M059J (cell line): ENCODE measurements at places on chromosomes 5 and 9. TPM values are rescaled to one million over a fixed set of nuclear protein-coding genes. Genes with fewer than 3 reads are reported as not detected.

GRCh38 chr5:62506659-62507460 lies 71.8 kb upstream of the LRRC70 start:
- DNase-seq: no peak

DNA sequence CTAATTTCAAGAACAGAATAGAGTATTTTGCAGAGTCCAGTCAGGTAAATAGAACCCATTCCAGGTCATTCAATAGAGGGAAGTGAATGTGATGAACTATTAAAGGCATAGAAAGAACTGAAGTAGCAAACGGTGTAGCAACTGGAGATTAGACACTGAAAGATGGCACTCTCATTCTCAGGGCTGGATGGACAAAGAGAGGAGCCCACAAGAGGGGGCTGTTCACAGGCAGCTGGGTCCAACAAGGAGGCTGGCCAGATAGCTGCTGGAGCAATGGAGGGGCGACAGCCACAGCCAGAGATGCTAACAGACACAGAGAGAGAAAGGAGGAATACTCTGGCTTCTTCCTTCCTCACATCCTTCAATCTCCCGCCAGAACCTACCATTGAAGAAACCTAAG lies 93.1 kb upstream of the SMARCA2 start:
- DNase-seq: no peak

- no peak for DNase-seq
Observed at GRCh38 chr5:58357799-58358500, 101.9 kb downstream of the PLK2 start.

DNA sequence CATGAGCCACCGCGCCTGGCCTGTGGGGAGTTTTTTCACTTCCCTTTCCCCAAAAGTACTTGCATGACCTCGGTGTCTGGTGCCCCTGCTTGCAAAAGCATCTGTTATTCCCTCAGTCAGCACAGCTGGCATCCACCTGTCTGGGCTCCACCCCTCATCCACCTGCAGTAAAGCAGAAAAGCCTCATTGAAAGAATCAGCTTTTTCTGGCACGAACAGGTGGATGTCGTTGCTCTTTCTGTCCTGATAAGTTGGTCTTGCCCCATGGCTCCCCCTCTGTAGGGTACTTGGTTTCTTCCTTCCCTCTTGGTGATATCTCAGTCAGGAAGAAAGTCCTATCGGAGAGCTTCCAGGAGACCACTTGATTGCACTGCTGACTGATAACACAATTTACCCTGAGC lies 37.4 kb downstream of the WWC1 start:
- DNase-seq: peak; percentile 29

- no peak for DNase-seq
Observed at GRCh38 chr5:157449011-157449723, 10.8 kb upstream of the NIPAL4 start.

DNA sequence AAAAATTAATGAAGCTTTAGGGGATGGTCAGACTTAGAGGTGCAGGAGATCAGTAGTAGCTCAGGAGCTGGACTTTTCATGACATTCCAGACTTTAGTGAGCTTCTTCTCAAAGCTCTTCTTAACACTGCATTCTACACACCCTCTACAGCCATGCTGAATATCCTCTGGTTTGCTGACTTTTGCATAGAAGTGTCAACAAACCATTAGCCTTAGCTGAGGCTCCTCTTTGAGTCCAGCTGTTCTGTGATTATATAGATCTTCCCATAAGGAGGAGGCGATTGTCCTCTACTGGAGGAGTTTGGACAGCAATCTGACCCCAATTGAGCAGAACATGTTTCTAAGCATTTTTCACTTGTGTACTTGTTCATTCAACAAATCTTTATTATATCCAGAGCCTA lies 75.0 kb upstream of the RUSC2 start:
- no peak for DNase-seq

GRCh38 chr5:95973793-95974325 lies 12.2 kb upstream of the ELL2 start:
- DNase-seq: peak; percentile 83

DNA sequence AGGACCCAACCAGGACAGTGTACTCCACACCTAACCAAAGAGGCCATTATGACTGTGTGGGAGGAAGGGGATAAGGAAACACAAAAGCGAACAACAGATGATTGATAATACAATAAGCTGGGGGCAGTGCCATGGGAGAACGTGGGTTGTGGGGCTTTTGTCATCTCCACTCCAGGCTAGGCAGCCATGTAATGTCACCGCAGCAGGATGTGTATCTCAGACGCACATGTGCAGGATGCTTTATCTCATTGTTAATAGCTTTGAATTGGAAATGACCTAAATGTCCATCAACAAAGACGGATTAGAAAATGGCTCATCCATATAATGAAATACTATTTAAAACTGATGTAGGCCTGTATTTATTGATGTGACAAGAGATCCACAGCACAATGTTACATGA lies 51.0 kb downstream of the EPB41L4B start:
- DNase-seq: no peak

- no peak for DNase-seq
Observed at GRCh38 chr9:120343416-120343815, 236.6 kb downstream of the CDK5RAP2 start.

DNA sequence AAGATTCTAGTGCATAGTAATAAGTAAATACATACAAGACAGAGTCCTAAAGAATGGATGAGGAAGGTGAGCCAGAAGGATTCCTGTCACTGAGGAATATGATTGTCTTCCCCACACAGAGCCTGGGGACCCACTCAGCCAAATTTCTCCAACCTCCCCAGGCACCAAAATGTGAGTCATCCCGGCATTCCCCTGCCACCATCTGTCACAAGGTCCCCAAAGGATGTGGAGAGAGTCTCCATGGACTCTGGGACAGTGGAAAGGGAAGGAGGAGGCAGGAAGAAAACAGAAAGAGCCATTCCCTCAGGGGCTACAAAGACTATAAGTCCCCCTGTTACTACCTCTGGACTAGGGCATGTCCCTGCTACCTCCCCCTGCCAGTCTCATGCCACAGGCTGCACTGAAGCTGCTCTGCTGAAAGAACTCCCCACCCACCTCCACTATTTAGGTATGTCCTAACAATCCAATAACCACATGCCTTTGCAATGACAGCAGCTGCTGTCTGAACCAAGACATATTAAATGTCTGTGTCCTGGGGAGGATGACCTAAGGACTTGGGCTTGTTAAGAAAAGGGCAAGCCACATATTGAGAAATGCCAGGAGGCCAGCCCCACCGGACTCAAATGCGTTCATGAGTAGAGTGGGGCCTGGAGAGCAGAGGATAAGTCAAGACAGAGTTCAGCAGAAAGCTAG lies 10.7 kb upstream of the OR5C1 start:
- DNase-seq: peak; percentile 84

- no peak for DNase-seq
Observed at GRCh38 chr5:173869316-173869715, 18.8 kb upstream of the CPEB4 start.

- DNase-seq: peak; percentile 89
Observed at GRCh38 chr5:5341531-5342292, 80.8 kb upstream of the ICE1 start.

DNA sequence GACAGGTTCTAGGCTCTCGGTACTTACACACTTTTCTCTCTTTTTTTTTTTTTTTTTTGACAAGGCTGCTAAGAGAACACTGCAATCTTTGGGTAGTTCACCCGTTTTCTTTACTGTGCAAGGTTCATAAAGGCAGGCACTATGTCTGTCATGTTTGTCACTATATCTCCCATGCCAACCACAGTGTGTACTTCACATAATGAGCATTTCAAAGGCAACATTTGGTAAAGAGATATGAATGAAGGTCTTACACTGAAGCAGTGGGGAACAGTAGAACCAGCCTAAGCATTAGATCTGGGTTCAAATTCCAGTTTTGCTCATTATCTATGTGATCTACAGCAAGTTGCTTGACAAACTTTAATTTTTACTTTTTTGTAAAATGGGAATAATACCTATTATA lies 1.5 kb upstream of the HMGCR start:
- no peak for DNase-seq

- DNase-seq: peak; percentile 72
Observed at GRCh38 chr5:61299261-61299681, 32.8 kb upstream of the ZSWIM6 start.

TPD52L3 gene
- not detected in 2 replicates for total RNA-seq

GRCh38 chr5:1879292-1880263 lies 3.1 kb downstream of the IRX4 start:
- no peak for DNase-seq

TNPO1 gene
- total RNA-seq: 150 and 188 TPM in 2 replicates

TBC1D2 gene
- 14.0 and 27.9 TPM in 2 replicates for total RNA-seq

DNA sequence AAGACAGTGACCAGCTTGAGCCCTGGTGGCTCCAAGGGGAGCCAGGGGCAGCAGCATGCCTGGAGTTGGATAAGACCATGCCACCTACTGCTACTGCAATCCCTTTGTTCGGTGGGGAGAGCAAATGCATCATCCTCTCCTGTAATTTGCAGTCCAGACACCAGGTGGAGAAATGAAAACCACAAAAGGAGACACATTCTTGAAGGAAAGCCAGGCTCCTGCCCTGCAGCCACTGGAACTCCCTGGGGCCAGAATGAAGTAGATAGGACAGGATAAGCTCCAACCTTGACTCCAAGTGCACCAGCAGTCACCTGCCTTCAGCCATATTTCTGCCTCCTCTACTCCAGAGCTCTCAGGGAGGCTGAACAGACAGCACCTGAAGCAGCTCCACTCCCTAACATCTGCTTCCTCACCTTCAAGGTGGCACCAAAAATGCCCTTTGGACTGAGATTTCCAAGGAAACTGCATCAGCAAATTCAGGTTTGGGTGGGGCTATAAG lies 65.1 kb upstream of the IQGAP2 start:
- peak; percentile 78 for DNase-seq

DNA sequence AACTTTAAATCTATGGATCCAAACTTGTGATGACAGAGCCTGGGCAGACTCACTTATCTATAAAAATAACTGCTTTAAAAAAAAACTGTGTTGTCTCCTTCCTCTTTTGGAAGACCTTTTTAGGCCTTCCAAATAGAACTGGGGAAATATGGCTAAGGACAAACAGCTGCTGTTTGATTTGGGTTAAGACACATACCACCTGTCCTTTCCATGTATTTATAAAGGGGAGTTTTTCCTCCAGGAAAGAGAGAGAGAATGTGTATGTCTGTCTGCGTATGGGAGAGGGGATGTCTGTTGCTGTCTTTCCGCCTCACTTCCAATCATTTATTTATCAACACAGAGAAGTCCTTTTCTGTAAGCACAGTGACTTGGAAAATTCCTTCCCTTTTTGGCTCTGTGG lies 2.8 kb downstream of the ARHGEF37 start:
- no peak for DNase-seq

- DNase-seq: no peak
Observed at GRCh38 chr5:402615-403359, 40.2 kb upstream of the EXOC3 start.

SHISAL2B gene
- total RNA-seq: not detected in 2 replicates

GRCh38 chr5:116989995-116990394 lies 415.4 kb upstream of the SEMA6A start:
- DNase-seq: no peak

PCDHGA1 gene
- 0.71 and 0.89 TPM in 2 replicates for total RNA-seq

- DNase-seq: no peak
Observed at GRCh38 chr5:105878402-105878801, 1792.3 kb downstream of the EFNA5 start.
